A549 treated with DMSO at 1 μM for 4 hours (cell line): ENCODE measurements at places on chromosomes 5 and 9. TPM values are rescaled to one million over a fixed set of nuclear protein-coding genes. Genes with fewer than 3 reads are reported as not detected.

FOXD1 gene
- total RNA-seq = 16.1 to 22.6 TPM (median 18.1 TPM) in 5 replicates

LCN9 gene
- total RNA-seq = not detected in 5 replicates

GFPT2 gene
- total RNA-seq = 34.6 to 54.2 TPM (median 51.6 TPM) in 5 replicates

DOK3 gene
- total RNA-seq = 3.3 to 7.5 TPM (median 4.3 TPM) in 5 replicates

PCDHGA12 gene
- total RNA-seq = 0.02 to 0.03 TPM in 2 of 5 replicates, not detected in the others

DIPK1B gene
- 7.1 to 10.2 TPM (median 8.0 TPM) in 5 replicates for total RNA-seq

UTP15 gene
- 20.8 to 25.2 TPM (median 22.5 TPM) in 5 replicates for total RNA-seq

XPA gene
- total RNA-seq = 12.1 to 14.5 TPM (median 13.4 TPM) in 5 replicates

SLC34A3 gene
- 0.07 to 0.14 TPM (median 0.11 TPM) in 4 of 5 replicates, not detected in the other for total RNA-seq

LCN1 gene
- total RNA-seq = not detected in 5 replicates

BHMT2 gene
- total RNA-seq = not detected in 5 replicates

RMI1 gene
- total RNA-seq = 10.5 to 15.2 TPM (median 12.5 TPM) in 5 replicates

C5orf58 gene
- not detected in 5 replicates for total RNA-seq

NIM1K gene
- total RNA-seq = 0.07 to 0.36 TPM (median 0.21 TPM) in 5 replicates

ANKRD31 gene
- total RNA-seq = 0.05 to 0.08 TPM (median 0.08 TPM) in 5 replicates

PCDHB13 gene
- 0.05 to 0.09 TPM (median 0.06 TPM) in 5 replicates for total RNA-seq

FAM240B gene
- not detected in 5 replicates for total RNA-seq

CKMT2 gene
- not detected in 5 replicates for total RNA-seq

PRLR gene
- 0.02 to 0.19 TPM (median 0.16 TPM) in 4 of 5 replicates, not detected in the other for total RNA-seq

PURA gene
- total RNA-seq = 4.0 to 7.6 TPM (median 6.1 TPM) in 5 replicates

LHFPL2 gene
- total RNA-seq = 51.3 to 64.9 TPM (median 60.9 TPM) in 5 replicates

HTR4 gene
- total RNA-seq = not detected in 5 replicates

SPATA31A6 gene
- total RNA-seq = not detected in 5 replicates

NMUR2 gene
- total RNA-seq = 0.05 to 0.10 TPM (median 0.06 TPM) in 5 replicates
